HepG2 (cell line): ENCODE measurements at places on chromosomes 2 and 18.

DNA sequence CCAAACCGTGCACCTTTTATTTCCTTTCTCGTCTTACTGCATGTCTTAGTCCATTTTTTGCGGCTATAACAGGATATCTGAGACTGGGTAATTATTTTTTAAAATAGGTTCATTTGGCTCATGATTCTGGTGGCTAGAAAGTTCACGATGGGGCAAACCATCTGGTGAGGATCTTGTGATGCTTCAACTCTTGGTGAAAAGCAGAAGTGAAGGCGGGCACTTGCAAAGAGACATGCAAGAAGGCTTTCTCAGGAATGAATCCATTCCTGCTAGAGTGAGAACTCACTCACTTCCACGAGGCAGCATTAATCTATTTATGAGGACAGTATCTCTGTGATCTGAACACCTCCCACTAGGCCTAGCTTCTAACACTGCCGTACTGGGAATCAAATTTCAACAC lies 327.1 kb upstream of the RBMS1 start:
- no peak for DNase-seq
- H3K27ac ChIP-seq, result no peak overlapping the region
- no peaks in the 10 kb centered on the region for H3K27me3 ChIP-seq

- DNase-seq, result peak; percentile 23
- H3K27ac ChIP-seq, result no peak overlapping the region
- peaks cover 30% of the 10 kb centered on the region for H3K4me1 ChIP-seq
Measured at GRCh38 chr2:233209533-233210171, 41.8 kb upstream of the ATG16L1 start.

DNA sequence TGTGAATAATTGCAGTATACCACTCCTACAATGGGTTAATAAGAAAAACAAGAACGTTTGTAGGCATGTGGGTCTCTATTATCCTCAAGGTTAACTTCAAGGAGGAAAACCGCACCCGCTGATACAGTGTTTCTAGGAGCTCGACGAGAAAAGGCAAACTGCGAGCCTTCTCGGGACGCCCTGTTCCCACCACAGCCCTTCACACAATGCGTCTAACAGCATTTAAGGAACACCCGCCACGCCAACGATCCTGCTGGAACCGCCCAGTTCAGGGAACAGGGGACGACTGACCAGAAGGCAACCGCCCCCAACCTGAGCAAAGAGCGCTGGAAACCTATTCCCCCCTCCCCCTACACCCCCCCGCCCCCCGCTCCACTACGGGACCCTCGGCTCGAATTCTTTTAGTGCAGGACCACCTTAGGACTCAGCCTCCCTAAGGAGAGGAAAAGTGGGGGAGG lies 710 bp upstream of the TMSB10 start:
- peak overlapping the region; percentile 90 for H3K4me3 ChIP-seq
- H3K36me3 ChIP-seq, result no peaks in the 10 kb centered on the region
- no peak overlapping the region for H3K27ac ChIP-seq

DNA sequence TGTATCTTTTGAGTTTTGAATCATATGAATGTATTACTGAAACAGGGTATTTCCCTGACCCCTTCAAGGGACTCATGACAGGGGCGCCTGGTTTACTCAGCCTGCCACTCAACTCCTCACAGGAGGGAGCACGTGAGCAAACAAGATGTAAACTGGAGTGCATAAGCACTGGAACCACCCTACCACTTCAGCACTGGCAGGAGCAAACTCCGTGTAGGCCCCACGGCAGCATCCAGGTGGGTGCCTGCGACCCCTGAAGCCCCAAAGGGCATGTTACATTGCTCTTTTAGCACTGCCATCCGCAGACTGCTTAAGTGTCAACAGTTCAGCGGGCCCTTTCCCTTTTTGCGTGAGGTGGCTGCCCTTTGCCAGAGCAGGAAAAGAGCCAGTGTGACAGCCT lies 8.2 kb upstream of the DAPL1 start:
- no peaks in the 10 kb centered on the region for H3K4me1 ChIP-seq
- no peaks in the 10 kb centered on the region for H3K36me3 ChIP-seq
- no peak overlapping the region for H3K4me3 ChIP-seq
- H3K27me3 ChIP-seq, result peaks cover 7% of the 10 kb centered on the region; the same call in 2 of the 3 replicates
- no peak overlapping the region for H3K27ac ChIP-seq

DNA sequence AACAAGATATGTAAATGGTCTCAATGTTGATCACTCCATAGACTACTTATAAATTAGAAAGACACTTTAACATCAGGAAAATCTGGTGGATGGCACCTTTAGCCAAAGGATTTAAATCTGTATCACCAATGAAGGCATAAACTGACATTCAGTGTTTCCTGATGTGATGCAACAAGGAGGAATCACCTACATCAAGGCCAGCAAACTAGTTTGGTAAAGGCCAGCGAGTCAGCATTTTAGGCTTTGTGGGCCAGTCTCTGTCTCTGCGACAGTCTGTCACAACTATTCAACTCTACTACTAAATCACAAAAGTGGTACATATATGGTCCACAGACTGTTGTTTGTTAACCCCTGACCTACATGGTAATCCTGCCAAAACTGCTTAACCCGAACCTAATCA lies 33.3 kb downstream of the C2orf76 start:
- no peaks in the 10 kb centered on the region for H3K4me1 ChIP-seq
- H3K36me3 ChIP-seq, result no peaks in the 10 kb centered on the region
- H3K27ac ChIP-seq, result no peak overlapping the region
- H3K4me3 ChIP-seq, result no peak overlapping the region

DNA sequence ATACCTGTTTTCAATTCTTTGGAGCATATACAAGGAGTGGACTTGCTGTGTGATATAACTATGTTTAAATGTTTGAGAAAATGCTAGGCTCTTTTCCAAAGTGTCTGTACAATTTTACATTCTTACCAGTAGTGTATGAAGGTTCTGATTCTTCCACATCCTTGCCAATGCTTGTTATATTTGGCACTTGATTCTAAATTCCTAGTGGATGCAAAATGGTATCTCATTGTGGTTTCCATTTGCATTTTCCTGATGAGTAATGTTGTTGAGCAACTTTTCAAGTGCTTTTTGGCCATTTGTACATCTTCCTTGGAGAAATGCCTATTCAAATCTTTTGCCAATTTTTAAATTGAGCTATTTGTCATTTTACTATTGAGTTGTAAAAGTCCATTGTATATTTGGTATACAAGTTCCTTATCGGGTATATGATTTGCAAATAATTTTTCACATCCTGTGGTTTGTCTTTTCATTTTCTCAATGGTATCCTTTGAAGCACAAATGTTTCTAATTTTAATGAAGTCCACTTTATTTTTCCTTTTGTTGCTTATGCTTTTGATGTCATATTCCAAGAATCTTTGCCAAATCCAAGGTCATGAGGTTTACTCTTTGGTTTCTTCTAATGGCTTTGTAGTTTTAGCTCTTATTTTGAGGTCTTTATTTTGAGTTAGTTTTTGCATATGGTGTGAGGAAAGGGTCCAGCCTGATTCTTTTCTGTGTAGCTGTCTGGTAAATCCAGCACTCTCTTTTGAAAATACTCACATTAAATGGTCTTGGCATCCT lies 33.2 kb upstream of the CWC22 start:
- no peak overlapping the region for H3K27ac ChIP-seq
- no peaks in the 10 kb centered on the region for H3K27me3 ChIP-seq
- H3K4me3 ChIP-seq, result no peak overlapping the region
- no peak for DNase-seq

DNA sequence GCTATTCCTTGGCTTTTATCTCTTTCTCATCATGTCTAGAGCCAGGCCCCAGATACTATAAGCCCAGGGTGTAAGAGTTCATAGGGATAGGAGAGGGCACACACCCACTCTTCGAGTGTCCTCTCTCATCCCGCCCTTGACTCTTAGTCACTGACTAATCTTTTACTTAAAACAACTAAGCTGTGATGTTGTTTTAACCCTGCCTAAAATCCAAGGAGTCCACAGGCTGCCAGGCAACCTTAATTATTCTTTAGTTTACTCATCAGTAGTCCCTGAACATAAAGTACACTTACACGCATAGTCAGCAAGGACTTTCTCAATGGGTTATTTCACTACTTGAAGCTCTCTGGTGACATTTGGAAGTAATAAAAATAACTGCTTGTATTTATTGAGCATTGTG lies 28.4 kb downstream of the GREB1L start:
- peaks cover 26% of the 10 kb centered on the region for H3K4me1 ChIP-seq
- H3K27ac ChIP-seq, result no peak overlapping the region
- H3K27me3 ChIP-seq, result no peaks in the 10 kb centered on the region
- no peak for DNase-seq

GRCh38 chr2:236946871-236947270 lies 138.8 kb upstream of the COPS8 start:
- H3K4me3 ChIP-seq, result no peak overlapping the region
- no peaks in the 10 kb centered on the region for H3K4me1 ChIP-seq
- H3K36me3 ChIP-seq, result no peaks in the 10 kb centered on the region
- no peak overlapping the region for H3K27ac ChIP-seq
- DNase-seq, result no peak

DNA sequence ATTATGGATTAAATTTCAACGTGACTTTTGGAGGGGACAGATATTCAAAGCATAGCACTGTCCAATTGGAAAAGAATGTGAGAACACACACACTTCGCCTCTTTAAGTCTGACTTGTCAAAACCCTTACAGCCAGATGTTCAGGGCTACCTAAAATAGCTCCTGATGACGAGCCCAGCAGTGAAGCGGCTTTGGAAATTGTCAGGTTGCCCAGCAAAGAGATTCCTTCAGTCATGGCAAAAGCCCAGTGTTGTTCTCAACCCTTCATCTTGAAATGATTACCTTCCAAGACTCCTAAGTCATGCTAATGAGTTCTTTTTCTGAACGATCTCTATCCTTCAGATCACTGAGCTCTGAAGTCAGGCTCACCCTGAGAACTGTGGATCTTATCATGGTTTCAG lies 436.6 kb downstream of the LRATD1 start:
- no peak overlapping the region for H3K4me3 ChIP-seq
- H3K27ac ChIP-seq, result no peak overlapping the region
- H3K4me1 ChIP-seq, result no peaks in the 10 kb centered on the region
- DNase-seq, result no peak
- no peaks in the 10 kb centered on the region for H3K36me3 ChIP-seq
- no peaks in the 10 kb centered on the region for H3K27me3 ChIP-seq

DNA sequence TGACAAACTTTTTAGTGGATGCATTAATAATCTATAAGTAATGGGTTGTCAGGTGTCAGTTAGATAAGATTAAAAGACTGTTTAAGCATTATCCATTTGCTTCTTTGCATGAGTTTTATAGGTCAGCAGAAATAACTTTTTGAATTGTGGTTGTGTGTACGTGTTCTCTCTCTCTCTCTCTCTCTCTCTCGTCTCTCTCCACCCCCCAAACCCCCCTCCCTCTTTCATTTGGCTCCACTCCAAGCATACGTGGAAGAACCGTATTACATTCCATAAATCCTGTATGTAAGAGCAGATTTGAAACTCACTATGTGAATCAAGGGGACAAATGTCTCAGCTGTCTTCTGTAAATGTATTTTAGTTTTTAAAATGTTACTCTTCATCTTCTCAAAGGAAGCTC lies 120.2 kb downstream of the MEIS1 start:
- no peak overlapping the region for H3K4me3 ChIP-seq
- H3K27me3 ChIP-seq, result no peaks in the 10 kb centered on the region
- no peaks in the 10 kb centered on the region for H3K4me1 ChIP-seq
- DNase-seq, result no peak
- H3K27ac ChIP-seq, result no peak overlapping the region
- H3K36me3 ChIP-seq, result no peaks in the 10 kb centered on the region

GRCh38 chr18:22841840-22842239 lies 91.3 kb upstream of the RBBP8 start:
- no peaks in the 10 kb centered on the region for H3K27me3 ChIP-seq
- H3K36me3 ChIP-seq, result no peaks in the 10 kb centered on the region
- no peaks in the 10 kb centered on the region for H3K4me1 ChIP-seq
- H3K27ac ChIP-seq, result no peak overlapping the region

GRCh38 chr2:11407413-11407812 lies 58.5 kb downstream of the E2F6 start:
- H3K4me1 ChIP-seq, result peaks cover 68% of the 10 kb centered on the region
- no peak for DNase-seq
- no peak overlapping the region for H3K4me3 ChIP-seq
- H3K27ac ChIP-seq, result no peak overlapping the region
- no peaks in the 10 kb centered on the region for H3K27me3 ChIP-seq
- H3K36me3 ChIP-seq, result no peaks in the 10 kb centered on the region

- peaks cover 69% of the 10 kb centered on the region for H3K4me1 ChIP-seq
- no peak overlapping the region for H3K4me3 ChIP-seq
- H3K36me3 ChIP-seq, result no peaks in the 10 kb centered on the region; the same call in 1 of the 2 replicates
- H3K27me3 ChIP-seq, result no peaks in the 10 kb centered on the region
- no peak for DNase-seq
Measured at GRCh38 chr18:48544661-48545415, 6.0 kb downstream of the CTIF start.

DNA sequence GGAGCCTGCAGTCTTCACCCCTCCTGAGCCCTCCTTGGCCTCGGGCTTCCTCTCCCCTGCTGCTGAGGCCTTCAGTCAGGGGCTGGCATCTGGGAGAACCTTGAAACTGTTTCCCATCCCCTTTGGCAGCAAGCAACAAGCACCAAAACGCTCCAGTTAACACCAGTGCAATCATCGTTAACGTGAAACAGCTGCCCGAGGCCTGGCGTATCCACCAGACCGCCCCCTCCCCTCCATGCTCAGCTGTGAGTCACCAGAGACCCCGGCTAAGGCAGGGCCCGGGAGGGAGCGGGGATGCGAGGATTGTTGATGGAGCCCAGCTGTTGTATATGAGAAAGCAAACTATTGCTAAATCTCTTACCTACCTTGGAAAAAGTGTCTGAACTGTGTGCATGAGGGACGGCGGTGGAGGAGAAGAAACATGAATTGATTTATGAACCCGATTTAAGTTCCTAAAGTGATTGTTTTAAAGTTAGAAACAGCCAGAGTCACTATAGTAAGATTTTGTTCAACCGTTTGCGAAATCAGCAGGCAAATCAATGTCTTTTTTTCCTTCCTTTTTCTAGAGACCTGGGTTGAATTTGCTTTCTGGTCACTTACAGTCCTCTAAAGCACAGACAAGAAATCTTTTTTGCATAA lies 5.2 kb downstream of the ZFP36L2 start:
- no peak for DNase-seq
- peaks cover 53% of the 10 kb centered on the region for H3K4me1 ChIP-seq
- peak overlapping the region; percentile 89 for H3K27ac ChIP-seq
- peak overlapping the region; percentile 97 for H3K4me3 ChIP-seq

DNA sequence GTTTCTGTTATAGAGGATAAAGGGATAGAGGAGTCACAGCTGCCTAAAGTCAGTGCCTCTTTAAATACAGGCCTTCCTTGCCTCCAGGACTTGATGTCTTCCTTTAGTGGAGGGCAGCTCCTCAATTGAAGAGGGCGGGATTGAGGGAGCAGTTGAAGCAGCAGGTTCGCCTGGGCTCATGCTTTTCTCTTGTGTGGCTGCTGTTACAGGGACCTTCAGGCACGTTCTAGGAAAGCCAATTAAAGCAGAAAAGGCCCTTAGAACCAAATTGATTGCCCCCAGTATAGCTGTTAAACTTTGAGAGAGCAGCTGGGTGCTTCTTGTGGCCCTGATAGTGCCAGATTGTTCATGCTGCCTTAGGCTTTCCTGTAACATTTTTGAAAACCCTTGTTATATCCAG lies 42.0 kb upstream of the LTBP1 start:
- DNase-seq, result no peak
- H3K4me3 ChIP-seq, result no peak overlapping the region
- H3K4me1 ChIP-seq, result no peaks in the 10 kb centered on the region

GRCh38 chr2:161332371-161332967 lies 24.2 kb downstream of the PSMD14 start:
- no peak overlapping the region for H3K27ac ChIP-seq
- H3K4me3 ChIP-seq, result no peak overlapping the region
- H3K4me1 ChIP-seq, result peaks cover 5% of the 10 kb centered on the region; the same call in 1 of the 2 replicates
- H3K27me3 ChIP-seq, result no peaks in the 10 kb centered on the region
- DNase-seq, result no peak

GRCh38 chr2:123853161-123853560 lies 171.9 kb upstream of the CNTNAP5 start:
- no peaks in the 10 kb centered on the region for H3K4me1 ChIP-seq
- no peak overlapping the region for H3K27ac ChIP-seq
- no peaks in the 10 kb centered on the region for H3K27me3 ChIP-seq
- no peak overlapping the region for H3K4me3 ChIP-seq
